Left colon (tissue), 2 donors: ENCODE measurements at places on chromosomes 13 and 19. TPM values are rescaled to one million over a fixed set of nuclear protein-coding genes. Genes with fewer than 3 reads are reported as not detected.

The PINLYP gene
- total RNA-seq: 1.6 TPM

The TGFB1 gene
- 14.7 TPM for total RNA-seq

The FFAR1 gene
- not detected for total RNA-seq

The SCGB2B2 gene
- 0.61 TPM for total RNA-seq

The TICAM1 gene
- total RNA-seq: 22.4 TPM

The THSD8 gene
- total RNA-seq: 4.4 TPM

The IGSF23 gene
- not detected for total RNA-seq

The SCN1B gene
- total RNA-seq: 4.1 TPM

The ABHD8 gene
- total RNA-seq: 6.0 TPM

The TUBB4A gene
- 1.7 TPM for total RNA-seq

The ZNF556 gene
- total RNA-seq: 0.12 TPM

The KCNRG gene
- total RNA-seq: 0.55 TPM

The GNA15 gene
- total RNA-seq: 3.0 TPM

The NDUFA3 gene
- 146 TPM for total RNA-seq

The PLVAP gene
- 38.2 TPM for total RNA-seq

The CKM gene
- not detected for total RNA-seq

The TLE2 gene
- 32.9 TPM for total RNA-seq

The FOXO1 gene
- 31.1 TPM for total RNA-seq

The DMKN gene
- 8.8 TPM for total RNA-seq

The ZNF560 gene
- not detected for total RNA-seq

The MARK4 gene
- 24.7 TPM for total RNA-seq

The WDR62 gene
- 4.5 TPM for total RNA-seq

The ACER1 gene
- not detected for total RNA-seq

The ATP4B gene
- not detected for total RNA-seq

The TMEM86B gene
- total RNA-seq: 2.2 TPM

The ZNF492 gene
- 0.08 TPM for total RNA-seq

The WDR87 gene
- total RNA-seq: not detected

The CYP4F2 gene
- total RNA-seq: 11.1 TPM

The IGFL1 gene
- total RNA-seq: not detected

The ZSCAN22 gene
- total RNA-seq: 2.6 TPM

The GPR12 gene
- 0.08 TPM for total RNA-seq

The TIMM50 gene
- total RNA-seq: 47.8 TPM

The IL4I1 gene
- 1.3 TPM for total RNA-seq

The ZNF471 gene
- 2.6 TPM for total RNA-seq

The BCL3 gene
- 81.5 TPM for total RNA-seq
